GOT3 (cell line): ENCODE measurements at places on chromosomes 7 and 10.

DNA sequence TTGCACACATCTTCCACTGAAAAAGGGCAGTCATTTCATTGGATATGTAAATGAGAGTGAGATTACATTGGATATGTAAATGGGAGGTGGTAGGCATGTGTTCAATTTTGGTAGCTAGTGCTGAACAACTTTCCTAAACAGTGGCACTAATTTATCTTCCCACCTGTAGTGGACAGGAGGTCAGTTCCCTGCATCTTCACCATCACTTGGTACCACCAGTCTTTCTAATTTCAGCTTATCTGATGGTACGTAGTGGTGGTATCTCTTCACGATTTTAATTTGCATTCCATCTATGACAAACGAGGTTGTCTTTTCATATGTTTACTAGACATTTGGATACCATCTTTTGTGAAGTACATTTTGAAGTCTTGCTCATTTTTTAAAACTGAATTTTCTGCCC, 58.1 kb downstream of the PFKFB3 start:
- no peak for DNase-seq

DNA sequence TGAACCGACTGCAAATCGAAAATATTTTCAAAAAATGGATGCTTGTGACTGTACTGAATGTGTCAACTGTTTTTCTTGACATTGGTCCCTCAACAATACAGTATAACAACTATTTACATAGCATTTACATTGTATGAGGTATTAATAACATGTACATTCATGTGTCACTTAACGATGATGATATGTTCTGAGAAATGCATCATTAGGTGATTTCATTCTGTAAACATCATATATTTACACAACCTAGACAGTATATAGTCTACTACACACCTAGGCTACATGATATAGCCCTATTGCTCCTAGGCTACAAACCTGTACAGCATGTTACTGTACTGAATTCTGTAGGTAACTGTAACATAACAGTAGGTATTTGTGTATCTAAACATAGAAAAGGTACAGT, 39.7 kb downstream of the SIRT1 start:
- no peak for DNase-seq

GRCh38 chr10:65325913-65326312, 1599.9 kb upstream of the LRRTM3 start:
- DNase-seq = no peak

- no peak for DNase-seq
Measured at GRCh38 chr7:30973292-30973691, 9.5 kb downstream of the GHRHR start.

- DNase-seq = no peak
Measured at GRCh38 chr7:20193242-20193777, 23.9 kb downstream of the MACC1 start.

DNA sequence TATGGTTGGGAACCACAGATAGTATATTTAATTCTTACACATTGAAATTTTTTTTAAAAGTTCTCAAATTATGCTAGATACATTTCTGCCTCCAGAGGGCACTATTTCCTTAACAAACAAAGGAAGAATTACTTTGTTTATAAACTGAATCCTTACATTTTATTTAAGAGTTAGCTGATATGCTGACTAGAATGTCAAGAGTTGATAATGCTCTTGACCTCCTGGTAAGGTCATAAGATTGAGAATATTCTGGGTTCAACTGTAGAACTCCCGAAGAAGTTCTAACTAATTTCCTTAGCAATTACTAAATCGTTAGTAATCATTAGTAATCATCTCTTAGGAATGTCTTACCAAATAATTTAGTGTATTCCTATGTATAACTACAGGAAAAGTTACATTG, 95.3 kb upstream of the CYP26C1 start:
- no peak for DNase-seq

GRCh38 chr10:69327463-69328379, 49.4 kb downstream of the HK1 start:
- DNase-seq = peak; percentile 22

DNA sequence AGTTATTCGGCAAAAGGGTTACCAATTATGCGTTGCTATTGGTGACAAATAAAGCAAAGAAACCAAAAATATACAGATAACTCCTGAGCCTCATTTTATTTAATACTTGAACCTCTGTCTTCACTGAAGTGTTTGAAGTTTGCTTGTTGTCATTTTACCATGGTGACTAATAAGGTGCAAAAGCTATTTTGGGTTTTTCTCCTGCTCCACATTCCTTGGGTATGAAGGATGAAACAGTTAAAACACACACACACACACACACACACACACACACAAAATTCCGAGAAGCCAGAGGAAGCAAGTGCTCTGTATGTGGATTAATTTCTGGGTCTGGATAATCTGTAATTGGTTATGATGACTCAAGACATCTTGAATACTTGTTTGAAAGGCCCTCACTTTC, 246.5 kb downstream of the COBL start:
- DNase-seq = no peak

GRCh38 chr7:94909179-94909466, 1.7 kb downstream of the PPP1R9A start:
- no peak for DNase-seq

GRCh38 chr10:101241840-101242707, 12.8 kb upstream of the LBX1 start:
- DNase-seq = no peak

DNA sequence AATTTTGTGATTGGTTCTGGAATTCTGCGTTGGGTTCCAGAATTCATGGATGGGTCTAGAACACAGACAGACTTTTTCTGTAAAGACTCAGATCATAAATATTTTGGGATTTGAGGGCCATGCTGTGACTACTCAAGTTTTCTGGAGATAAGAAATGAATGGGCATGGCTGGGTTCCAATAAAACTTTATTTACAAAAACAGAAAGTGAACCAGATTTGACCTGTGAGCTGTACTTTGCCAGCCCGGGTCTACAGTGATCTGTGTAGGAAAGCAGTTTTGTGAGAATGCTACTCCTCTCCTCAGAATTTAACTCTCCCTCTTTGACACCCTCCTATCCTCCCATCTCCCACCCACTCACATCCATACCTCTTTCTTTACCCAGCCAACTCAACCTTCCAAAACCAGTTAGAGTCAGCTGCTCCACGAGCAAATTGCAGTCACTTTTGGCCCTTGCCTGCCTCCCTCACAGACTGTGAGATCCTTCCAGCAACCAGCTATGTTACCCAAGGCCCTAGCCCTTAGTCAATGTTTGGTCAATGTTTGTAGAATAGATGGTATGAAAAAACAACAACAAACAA, 312.8 kb upstream of the ZMIZ1 start:
- no peak for DNase-seq

GRCh38 chr10:34801097-34801733, 13.9 kb downstream of the PARD3 start:
- no peak for DNase-seq

DNA sequence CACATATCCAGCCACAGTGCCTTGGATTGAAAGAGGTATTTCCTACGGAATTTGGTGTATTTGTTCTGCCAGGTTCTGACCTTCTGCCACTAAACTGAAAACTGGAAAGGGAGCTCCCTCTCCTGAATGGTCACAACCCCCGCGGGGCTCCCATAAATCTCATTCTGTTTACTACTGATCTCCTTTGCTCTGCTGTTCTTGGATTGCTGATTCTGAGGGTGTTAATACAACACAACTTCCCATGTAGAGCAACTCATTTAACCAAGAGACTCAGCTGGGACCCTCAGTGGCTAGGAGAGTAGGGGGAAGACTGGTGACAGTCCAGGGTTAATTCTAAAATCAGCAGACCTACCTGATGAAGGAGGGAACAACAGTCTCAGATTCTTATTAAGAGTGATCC, 662.9 kb downstream of the INHBA start:
- no peak for DNase-seq

- no peak for DNase-seq
Measured at GRCh38 chr10:6838118-6838517, 258.0 kb upstream of the PRKCQ start.

DNA sequence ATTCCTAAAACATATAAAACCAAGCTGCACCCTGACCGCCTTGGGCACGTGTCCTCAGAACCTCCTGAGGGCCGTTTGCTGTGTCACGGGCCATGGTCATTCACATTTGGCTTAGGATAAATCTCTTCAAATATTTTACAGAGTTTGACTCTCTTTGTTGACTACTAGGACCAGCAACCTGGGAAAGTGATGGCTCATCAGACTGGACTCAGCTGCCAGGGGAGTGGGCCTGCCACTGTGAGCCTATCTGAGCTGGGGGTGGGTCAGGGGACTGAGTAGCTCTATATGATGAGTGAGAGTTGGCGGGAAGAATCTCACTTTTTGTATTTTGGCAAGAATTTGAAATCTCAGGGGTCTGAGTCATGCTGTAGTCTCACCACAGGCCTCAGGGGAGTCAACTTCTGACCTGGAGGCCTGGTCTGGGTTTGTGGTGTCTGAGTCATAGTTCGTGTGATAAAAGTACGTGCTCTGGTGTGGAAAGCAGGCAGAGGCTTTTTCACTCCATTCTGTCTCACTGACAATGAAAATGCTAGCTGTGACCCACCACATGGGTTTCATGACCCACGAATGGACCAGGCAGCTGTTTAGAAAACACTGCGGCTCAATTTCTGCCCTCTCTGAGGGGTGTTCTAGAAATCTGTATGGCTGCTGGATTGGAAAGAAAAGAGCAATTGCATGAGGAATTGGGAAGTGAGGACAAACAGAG, 4.2 kb upstream of the UPP1 start:
- peak; percentile 80 for DNase-seq

DNA sequence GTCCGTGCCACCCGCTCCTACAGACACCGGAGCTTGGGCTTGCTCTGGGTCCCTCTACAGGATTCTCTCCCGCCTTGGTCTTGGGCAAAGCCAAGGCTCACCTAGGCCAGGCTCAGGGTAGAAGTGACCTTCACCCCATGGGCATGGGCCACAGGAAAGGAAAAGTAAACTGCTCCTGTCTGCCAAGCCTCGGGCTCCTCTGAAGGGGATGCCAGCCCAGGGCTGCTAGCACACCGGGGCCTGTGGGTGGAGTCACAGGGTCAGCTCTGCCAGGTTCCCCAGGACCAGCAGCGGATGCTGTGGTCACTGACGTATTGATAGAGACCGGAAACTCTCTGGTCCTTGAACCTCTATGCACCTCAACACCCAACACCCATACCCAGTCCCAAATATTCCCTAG, 222.7 kb upstream of the MGMT start:
- DNase-seq = no peak

DNA sequence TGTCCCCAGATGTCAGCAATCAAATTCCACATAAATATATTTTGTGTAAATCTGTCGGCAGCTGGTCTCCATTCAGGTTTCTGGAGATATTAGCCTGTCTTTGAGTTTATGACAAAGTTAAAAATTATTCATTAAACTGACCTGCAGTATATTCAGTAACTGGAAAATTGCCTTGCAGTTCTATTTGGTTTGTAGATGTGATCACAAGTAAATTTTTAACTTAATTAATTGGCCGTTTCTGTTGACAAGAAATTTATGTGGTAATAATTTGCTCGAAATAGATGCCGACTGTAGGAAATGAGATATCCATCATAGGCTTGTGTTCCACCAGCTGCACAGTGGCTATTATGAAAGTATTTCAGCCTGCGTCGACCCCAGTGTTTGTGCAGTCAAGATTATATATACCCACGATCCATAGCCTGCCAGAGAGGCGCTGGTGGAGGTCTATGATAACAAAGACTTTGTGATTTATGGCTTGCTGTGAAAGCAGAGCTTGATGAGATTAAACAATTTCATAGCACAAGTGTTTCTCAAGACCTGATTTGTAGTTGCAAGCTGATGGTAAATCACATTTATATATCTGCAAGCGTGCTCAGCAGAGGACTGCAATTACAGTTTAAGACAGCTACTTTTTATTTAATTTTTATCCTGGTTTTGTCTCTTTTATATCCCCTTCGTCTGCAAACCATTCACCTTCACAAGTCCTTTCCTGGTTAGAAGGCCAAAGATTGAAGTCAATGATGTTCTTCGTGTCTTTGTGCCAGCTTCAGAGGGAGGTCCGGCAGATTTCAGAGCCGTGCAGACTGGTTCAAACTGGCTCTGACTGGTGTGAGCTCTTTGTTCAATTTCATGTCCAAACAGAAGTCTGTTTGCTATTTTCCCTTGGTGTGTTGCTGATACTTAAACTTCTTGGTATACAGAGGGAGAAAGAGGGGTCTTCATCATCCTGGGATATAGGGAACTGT, 850.9 kb downstream of the LRMDA start:
- DNase-seq = no peak

- no peak for DNase-seq
Measured at GRCh38 chr10:43749940-43750552, 101.4 kb upstream of the ZNF32 start.

DNA sequence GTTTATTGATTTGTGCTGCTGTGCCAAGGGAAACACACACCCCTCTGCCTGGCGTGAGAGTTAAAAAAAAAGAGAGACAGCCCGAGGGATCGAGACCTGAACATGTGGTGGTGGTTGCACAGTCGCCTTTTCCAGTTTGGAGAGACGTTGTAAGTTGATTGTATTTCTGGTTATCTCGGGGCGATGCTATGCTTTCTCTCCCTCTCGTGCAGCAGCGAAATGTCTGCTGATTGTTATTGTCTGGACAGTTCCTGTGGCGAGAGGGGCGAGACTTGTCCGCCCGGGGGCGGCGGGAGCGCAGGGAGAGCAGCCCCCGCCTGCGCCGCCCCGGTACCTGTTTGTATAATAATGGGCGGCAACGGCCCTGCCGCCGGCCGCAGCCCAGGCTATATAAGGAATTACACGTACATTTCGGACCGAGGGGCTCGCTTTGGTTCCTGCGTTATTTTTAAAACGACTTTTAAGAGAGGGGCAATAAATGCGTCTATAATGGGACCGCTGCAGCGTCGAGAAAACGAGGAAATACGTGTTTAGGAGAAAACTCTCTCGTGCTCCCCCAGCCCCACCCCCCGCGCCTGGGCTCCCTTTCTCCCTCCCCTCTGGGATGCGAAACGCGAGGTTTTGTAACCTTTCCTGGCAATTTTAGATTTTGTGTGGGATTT, 1.7 kb downstream of the ZEB1 start:
- DNase-seq = no peak

GRCh38 chr7:123190109-123190831, 9.5 kb downstream of the SLC13A1 start:
- DNase-seq = no peak

- no peak for DNase-seq
Measured at GRCh38 chr10:79018521-79019011, 50.2 kb upstream of the ZMIZ1 start.

GRCh38 chr10:132765435-132765834, 20.5 kb downstream of the NKX6-2 start:
- DNase-seq = no peak
